ENCODE measurements at places on chromosomes 5 and 9.

GRCh38 chr5:53219174-53219573 is 109.6 kb upstream of the MOCS2 start:
- DNase-seq, result no peak

DNA sequence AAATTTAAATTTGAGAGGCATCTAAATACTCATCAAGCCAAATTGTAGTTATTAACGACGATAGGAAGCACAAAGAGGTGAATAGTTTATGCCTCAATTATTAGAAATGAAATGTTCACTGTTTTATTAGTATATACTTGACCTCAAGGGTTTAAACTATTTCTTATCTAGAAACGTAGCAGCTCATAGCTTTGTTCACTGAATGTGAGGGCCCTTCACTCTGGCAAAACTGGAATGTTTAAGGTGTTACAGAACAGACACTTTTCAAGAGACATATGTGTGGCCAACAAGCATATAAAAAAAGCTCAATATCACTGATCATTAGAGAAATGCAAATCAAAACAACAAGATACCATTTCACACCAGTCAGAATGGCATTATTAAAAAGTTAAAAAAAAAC is 151.2 kb upstream of the KCNN2 start:
- no peak for DNase-seq

GRCh38 chr5:18740301-18740700 is 1106.0 kb downstream of the TAF11L14 start:
- DNase-seq, result no peak

DNA sequence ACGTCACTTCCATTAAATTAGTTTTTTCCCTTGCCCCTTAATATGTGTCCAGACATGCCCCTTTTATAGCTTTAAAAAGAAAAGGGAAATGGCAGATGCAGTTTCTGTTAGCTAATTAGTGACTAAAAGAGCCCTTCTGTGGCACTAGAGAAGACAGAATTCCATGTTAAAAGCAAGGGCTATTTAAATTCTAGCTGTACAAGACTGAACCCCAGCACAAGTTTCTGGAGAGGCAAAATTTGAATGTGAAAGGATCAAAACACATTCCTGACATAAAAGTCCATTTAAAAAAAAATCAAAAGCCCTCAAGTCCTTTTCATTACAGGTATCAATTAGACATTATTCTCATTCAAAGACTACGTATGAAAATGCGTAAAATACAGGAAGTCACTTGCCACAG is 78.7 kb downstream of the HAPLN1 start:
- no peak for DNase-seq

DNA sequence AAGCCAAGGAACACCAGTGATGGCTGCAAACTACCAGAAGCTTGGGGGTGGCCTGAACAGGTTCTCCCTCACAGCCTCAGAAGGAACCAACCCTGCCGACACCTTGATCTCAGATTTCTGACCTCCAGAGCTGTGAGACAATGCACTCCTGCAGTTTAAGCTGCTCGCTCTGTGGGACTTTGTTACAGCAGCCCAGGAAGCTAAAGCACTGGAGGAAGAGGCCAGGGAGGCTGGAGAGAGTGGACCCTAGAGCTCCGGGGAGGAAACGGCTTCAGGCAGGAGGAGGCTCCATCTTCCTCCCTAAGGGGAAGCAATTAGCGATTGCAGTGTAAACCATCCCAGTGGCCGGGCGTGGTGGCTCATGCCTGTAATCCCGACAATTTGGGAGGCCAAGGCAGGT is 25.1 kb downstream of the BARX1 start:
- DNase-seq, result no peak

DNA sequence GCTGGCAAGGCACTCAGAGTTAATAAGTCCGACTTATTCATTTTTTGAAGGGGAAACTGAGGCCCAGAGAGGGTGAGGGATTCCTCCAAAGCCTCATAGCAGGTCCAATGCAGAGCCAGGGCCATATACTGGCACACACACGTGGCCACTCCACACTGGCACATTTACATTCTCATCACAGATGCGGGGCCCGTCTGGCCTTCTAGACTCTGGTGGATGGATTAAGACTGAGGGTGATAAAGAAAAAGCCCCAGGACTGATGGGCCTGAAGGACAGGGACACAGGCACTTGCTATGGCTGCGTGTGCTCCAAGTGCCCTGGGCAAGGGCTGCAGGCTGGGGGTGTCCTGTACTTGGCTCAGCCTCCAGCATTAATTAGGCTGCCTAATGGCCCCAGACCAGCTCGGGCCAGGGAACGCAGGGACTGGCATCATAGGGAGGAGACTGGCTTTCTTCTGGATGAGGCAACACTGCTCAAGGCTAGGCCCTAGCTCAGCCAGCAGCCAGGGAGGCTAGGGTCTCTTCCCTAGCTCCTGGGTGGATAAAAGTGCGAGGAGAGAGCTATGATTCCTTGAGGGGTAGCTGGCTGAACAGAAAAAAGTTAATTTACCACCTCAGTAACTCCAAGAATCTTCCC is 28.5 kb upstream of the CSF1R start:
- DNase-seq, result no peak

GRCh38 chr5:158737536-158738027 is 362.1 kb downstream of the EBF1 start:
- no peak for DNase-seq

DNA sequence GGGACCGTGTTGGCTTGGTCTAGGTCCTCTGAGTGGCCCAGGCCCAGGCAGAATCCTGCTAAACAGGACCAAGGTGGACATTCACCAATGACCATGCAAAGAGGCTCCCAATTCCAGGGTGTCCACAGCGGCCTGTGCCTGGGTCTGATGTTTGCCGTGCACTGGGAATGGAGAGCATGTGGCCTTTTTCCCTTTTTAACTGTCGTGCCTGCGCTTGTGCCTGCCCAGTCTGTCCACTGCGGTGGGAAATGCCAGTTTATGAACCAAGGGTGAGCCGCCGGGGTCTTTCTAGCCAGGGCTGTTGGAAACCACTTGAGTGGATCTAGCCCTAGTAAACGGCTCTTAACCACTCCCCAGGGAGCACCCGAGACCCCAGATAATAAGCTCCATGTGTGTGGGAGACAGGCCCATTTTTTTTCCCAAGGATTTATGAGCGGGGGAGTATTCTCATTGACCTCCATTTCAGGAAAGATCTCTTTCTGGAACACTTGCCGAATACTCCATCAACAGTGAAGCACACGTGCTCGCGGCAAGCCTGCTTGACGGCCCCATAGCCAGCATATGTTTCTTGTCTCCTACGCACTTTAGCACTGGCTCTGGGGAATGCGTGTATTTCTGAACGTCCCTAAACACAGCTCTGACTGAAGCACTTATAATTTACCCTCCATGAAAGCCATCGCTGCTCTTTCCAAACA is 93.2 kb upstream of the PHYKPL start:
- DNase-seq, result no peak

- DNase-seq, result no peak
Observed at GRCh38 chr9:99244344-99245260, 22.5 kb downstream of the SEC61B start.

DNA sequence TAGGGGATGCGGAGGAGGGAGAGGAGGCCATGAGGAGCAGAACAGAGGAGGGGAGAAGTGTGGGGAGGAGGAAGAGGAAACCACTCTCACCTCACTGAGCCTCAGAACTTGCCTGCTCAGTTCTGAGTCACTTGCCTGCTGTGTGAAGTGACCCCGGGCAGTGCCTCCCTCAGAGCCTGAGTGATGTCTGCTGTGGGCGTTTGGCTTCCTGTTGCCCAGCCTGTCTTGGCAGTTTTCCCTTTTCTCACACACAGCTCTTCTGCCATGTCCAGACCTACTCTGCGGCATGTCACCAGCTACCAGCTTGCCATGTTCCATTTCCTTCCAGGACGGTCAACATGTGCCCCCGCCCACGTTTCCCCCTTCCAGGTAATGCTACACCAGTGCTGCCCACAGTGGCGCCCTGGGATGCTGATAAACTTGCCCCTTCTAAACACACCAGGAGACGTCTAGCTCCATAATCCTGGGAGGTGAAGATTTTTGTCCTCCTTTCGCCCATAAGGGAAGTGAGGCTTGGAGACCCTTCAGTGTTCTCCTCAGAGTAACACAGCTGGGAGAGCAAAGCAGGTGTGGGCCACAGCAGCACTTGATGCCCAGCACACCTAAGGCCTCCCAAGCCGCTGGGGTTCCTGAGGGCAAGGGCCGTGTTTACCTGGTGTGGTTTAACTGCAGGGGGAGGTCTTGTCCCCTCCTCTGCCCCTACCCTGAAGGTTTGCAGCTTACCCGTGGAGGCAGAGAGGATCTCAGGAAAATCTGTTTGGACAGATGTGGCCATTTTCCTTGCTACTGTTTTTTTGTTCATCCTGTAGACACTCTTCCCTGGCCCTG is 63.8 kb upstream of the RNF130 start:
- no peak for DNase-seq

All from CD4-positive, alpha-beta memory T cell (primary cell).